ENCODE measurements at places on chromosomes 12 and 14.

DNA sequence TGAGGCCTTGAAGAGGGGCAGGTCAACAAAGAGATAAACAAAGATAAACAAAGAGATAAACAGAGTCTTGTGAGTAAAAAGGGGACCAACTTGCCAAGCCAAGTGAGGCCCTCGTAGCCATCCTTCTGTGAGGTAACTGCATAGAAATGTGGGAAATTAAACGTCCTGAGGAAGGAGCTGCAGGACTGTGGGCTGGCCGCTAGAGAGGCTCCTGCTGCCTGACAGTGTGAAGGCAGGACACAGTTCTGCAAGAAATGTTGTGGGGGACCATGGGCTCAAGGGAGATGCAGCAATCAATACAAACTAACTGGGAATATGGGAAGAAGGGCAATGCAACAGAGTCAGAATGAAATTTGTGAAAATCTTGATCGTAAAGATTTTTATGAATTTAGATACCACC is 91.9 kb downstream of the SLC8A3 start:
- DNase-seq, result peak; percentile 4

DNA sequence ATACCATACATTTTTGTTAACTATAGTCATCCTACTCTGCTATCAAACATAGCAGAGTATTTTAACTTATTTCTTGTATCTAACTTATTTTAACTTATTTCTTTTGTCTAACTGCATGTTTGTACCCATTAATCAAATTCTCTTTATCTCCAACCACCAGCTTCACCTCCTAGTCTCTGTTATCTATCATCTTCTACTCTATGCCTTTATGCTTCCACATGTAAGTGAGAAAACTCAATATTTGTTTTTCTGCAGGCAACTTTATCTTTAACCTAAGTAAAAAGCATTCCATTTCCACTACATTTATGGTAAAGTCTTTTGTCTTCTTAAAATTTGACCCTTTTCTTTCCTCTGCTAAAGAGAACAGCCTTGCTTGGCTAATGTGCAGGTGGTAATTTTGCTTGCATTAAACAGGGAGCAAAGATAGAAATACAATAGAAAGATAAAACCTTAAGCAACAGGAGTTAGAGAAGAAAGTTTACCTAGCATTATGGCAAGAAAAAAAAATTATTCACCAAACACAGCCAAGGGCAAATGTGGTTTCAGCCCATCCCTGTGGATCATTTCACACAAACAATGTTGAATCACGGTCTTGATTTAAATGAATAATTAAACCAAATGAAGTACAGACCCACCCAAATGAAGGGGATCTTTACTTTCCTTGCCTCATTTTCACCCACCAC is 110.9 kb upstream of the TSPAN8 start:
- no peak for DNase-seq

GRCh38 chr12:56804684-56805083 is 41.6 kb downstream of the HSD17B6 start:
- no peak for DNase-seq

- no peak for DNase-seq
These were observed 178.6 kb downstream of the DUSP6 start for GRCh38 chr12:89173678-89174077.

GRCh38 chr14:75720116-75720515 is 59.1 kb downstream of the TTLL5 start:
- DNase-seq, result no peak

GRCh38 chr12:63952995-63953394 is 108.5 kb downstream of the SRGAP1 start:
- DNase-seq, result no peak

DNA sequence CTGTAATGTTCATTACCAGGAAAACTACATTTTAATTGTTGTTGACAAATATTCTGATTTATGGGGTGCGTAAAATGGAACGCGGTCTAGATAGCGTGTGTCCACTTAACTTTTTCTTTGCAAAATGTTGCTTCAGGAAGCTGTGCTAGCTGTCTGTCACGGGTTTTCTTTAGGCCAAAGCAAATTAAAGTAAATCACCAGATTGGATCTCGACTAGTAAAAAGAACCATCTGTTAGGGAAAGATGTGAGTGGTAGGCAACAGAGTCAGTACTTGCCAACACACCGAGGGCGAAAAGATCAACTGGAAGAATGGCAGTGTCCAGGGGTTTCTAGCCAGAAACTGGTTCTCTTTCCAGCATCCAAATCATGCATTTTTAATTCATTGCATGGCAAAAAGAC is 404.9 kb upstream of the TMPO start:
- no peak for DNase-seq

DNA sequence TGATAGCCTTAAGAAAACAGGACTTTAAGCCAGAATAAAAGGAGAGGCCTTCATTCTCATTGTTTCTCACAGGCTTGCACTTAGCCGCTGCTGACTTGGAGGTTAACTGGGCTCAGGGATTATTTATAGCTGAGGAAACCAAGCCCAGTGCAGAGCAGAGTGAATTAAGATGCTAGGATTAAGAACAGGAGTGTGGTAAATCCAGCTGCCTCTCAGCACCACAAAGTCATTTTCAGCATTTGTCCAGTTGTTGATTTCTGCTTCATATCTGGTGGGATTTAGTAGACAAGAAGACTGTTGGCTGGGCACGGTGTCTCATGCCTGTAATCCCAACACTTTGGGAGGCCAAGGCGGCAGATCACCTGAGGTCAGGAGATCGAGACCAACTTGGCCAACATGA is 14.3 kb upstream of the KRT73 start:
- DNase-seq, result no peak

- DNase-seq, result no peak
These were observed 11.6 kb downstream of the RAP1B start for GRCh38 chr12:68622250-68622649.

DNA sequence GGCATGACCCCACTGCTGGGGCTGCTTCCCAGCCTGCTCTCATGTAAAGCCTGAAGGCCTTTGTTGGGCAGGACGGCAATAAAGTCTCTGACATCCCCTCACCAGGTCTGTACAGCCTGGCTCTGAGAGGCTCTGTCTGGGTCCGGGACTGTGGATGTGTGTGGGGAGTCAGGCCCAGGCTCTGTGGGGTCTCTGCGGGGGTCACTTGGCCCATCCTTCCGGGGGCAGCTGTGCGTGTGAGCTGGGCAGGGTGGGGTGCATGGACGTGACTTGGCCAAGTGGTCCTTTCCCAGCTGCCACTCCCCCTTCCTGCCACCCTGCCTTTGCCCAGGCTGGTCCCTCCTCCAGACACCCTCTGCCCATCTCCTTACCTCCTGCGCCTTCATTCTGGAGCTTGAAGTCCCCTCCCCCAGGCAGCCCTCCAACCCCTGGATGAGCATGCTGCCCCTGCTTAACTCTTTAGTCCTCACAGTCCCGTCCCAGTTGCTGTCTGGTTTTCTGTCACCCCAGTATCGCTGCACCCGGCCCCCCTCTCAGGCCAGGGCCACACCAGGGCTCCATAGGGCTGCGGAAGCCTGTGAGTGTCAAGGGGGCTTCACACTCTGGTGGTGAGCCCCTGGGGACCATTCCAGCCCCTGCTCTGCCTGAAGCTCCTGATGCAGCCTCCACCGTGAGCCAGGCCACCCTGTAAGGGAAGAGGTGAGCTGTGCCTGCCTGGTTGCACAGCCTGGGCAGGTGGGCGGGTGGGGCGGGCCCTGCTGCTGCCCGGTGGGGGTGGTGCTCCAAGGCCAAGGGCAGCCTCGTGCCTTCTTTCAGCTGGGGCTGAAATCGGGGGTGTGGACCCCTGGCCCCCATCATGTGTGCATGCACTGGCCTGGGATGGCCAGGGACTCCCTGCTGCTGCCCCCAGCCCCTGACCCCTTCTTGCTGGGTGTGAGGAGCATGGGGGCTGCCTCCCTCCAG is 25.5 kb upstream of the KIF26A start:
- no peak for DNase-seq

DNA sequence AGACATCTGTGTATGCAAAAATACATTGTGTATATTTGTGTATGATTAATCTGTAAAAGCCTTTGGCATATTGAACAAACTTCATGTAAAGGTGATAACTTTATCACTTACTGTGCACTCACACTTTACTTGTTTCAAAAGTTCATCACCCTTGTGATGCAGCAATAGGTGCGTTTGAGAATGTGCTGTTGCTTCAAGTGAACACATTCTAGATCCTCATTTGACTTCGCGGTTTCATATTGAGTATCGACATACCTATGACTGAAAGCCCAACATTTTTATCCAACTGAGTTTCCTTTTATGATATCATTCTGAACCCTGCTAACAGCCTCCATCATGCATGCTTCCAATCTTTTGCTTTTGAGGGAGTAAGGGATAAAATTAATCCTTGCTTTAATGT is 1086.9 kb downstream of the TMEM121 start:
- DNase-seq, result no peak

DNA sequence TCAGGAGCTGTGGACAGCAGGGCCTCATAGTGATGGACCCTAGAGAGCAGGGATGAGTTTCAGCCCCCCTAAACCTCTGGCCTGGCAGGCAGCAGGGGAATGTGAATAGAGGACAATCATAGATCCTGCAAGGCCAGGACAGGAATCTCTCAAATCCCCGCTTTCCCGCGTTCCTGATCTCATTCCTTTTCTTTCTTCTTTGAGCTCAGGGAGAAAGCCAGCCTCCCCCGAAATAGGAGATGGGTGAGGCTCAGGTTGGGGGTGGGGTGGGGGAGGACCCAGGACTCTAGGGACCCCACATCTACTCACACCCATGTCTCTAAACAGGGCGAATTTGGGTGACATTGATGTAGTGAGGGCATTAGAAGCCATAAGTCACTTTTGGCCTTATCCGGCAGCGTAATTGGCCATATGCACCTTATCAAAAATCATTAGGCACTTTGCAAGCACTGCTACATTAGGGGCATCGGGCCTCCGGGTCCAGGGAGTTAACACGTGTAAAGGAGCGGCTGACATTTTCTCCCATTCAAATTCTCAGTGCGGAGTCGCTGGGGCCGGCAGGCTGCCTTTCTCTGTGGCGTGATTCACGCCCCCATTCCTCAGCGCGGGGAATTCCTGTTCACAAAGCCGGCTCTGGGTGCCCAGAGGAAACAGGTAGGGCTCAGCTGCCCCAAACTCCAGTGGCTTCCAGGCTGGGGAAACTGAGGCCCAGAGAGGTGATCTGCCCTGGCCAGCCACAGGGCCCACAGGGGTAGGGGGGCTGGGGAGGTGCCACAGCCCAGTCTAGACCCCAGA is 1.5 kb downstream of the LHX5 start:
- no peak for DNase-seq

DNA sequence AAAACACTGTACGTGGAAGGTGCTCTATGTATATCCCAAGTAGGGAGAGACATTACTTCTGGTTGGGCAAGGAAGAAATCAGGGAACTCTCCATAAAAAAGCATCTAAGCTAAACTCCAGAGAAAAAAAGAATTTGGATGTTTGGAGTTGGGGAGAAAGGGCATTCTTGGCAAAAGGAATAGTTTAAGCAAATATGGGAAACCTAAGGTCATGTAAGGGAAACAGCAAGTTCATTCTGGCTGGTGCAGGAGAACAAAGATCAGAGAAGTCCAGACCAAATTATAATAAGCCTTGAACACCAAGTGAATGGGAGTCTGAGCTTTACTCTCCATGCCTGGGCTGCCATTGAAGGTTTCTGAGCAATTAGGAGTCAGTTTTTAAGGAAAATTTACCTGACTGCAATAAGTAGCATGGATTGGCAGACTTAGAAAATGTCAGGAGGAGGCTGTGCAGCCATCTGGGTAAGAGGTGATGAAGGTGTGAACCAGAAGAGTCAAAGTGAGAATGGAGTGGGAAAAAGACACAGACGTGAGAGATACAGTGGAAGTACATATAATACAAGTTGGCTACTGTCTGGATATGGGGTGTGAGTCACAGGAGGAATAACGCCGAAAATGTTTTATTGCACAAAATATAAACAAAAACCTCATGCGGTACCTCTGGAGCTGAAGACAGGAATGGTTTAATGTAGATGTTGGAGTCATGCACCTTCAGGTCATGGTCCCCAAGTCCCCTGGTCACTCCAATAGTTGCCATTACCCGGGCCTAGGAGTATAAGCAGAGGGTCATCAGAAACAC is 222.6 kb downstream of the MON2 start:
- DNase-seq, result no peak

DNA sequence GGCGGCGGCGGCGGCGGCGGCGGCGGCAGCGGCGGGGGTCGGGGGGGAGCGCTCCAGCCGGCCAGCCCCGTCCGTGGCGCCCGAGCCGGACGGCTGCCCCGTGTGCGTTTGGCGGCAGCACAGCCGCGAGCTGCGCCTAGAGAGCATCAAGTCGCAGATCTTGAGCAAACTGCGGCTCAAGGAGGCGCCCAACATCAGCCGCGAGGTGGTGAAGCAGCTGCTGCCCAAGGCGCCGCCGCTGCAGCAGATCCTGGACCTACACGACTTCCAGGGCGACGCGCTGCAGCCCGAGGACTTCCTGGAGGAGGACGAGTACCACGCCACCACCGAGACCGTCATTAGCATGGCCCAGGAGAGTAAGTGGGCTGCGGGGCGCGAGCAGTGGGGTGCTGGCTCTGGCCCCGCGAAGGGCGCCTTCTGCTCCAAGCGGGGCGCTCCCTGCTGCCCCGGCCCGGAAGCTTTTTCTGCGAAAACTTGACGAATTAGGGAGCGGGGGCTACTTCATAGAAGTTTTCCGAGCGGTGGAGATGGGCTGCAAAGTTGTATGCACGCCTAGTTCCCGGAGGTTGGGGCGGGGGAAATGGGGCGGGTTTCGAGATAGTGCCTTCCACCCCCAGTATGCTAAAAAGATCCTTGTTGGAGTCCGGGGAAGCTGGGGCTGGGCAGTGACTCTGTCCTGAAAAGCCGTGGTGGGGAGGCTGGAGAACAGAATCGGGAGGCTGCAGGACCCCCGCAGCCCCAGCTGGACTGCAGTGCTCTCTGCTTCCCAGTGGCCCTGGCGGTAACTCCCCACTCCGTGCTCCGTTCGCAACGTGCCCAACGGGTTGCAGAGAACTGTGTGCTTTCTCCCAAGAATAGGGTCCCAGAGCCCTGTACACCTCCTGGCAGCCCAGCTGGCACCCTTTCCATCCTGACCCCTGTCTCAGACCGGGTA is 751 bp downstream of the GDF11 start:
- peak; percentile 41 for DNase-seq

GRCh38 chr12:117494833-117495655 is 133.6 kb upstream of the NOS1 start:
- DNase-seq, result no peak

GRCh38 chr14:97298331-97298730 is 501.1 kb downstream of the VRK1 start:
- DNase-seq, result no peak

- DNase-seq, result no peak
These were observed 4.1 kb downstream of the GPRC5D start for GRCh38 chr12:12947902-12948301.

- no peak for DNase-seq
These were observed 20.3 kb upstream of the RAD52 start for GRCh38 chr12:969821-970220.

GRCh38 chr14:68599896-68600610 is 192.8 kb downstream of the ZFP36L1 start:
- no peak for DNase-seq
